Stimulated activated naive B cell treated with anti-CD40 and anti-IgM and Interleukin-4, amounts not matched to agents 10 μg/mL and 1 μg/mL and 100 μg/mL, for 72 hours (primary cell): ENCODE measurements at places on chromosomes 5 and 9.

GRCh38 chr5:125180231-125180829 lies 433.9 kb upstream of the ZNF608 start:
- no peak for DNase-seq

DNA sequence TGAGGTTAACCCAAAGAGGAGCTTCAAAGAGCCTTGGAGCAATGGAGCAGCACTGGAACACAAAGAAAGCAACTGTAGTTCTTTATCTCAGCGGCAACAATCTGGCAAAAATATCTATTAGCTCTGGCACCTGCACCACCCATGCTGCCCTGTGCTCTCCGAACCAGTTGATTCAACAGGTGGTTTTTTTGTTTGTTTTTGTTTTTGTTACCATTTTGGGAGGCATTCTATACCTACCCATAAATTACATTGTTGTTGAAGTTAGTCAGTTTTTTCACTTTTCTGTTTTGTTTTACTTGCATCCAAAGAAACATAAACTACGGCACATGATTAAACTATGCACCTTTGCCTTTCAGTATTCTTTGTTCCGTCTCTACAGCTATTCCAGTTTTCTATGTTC lies 16.2 kb downstream of the ESM1 start:
- no peak for DNase-seq

- DNase-seq, result no peak
Measured at GRCh38 chr9:74771672-74772071, 116.0 kb downstream of the TRPM6 start.

GRCh38 chr9:36548454-36548853 lies 24.2 kb upstream of the MELK start:
- no peak for DNase-seq

DNA sequence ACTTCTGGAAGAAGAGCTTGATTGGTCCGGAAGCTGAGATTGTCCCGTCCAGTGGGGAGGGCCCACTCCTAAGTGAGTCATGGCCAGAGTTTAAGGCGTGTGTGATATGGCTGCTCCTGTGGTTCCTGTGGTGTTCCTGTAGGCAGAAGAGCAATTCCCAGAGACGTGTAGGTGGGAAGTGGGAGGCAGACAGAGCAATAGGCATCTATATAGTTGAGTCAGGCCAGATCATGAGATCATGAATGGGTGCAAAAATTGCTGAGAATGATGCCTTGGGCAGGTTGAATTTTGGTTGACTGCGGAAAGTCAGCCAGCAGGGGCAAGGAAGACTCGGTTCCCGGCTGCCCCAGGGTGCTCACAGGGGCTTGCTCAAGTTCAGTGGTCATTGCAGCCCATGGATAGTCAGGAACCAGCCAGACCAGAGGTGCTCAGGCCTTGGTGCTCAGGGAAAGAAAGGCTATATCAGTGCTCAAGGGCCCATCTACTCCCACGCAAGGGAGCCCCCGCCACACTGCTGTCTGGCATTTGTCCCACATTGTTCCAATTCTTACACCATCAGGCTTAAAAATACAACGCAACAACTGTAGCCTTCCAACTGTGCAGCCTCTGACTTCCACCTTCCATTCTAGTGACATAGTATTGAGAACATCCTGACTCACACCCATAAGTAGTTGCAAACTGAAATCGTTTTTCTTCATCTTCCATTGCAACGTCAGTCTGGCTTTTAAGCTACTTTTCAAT lies 21.0 kb upstream of the GSN start:
- DNase-seq, result no peak

DNA sequence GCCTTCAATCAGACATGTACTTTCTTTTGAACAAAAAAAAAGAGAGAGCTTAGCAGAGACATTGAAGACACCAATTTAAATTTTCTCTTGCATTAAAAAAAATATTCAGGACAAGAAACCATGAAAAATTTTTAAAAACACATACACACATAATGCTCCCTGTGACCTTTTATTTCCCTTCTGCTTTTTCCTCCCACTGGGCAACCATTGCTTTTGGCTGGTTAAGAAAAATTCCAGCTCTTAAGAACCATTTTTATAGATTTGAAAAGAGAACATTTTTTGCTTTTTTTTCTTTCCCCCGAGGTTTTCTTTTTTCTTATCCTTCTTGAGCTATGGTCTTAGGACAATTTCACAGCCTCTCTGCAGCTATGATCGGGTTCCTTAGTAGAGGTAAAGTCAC lies 6.1 kb upstream of the HMHB1 start:
- DNase-seq, result no peak

DNA sequence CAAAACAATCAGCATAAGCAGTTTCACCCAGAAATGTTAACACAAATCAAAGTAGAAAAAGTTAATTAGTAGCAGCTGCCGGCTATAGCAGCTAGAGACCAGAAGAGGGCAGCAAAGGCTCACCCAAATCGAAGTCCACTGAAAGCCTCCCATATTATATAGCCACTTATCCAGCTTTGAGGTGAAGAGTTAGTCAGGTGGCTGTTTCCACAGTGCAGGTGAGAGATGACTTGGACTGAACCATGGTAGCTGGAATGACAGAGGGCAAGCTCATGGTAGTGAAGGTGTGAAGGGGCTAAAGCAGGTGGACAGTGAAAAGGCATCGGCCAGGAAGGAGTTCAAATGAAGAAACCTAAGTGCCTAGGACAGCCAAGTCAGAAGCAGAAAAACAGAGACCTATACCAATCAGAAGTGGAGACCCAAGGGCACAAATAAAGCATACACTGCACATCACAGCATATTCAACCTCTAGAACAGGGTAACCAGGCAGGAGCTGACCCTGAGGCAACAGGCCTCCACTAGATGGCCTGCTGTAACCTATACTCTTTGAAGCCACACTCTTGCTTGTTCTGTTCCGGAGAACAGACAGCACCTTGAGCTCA lies 7.2 kb upstream of the RNF38 start:
- DNase-seq, result peak; percentile 18

- DNase-seq, result no peak
Measured at GRCh38 chr5:148973455-148973854, 89.4 kb downstream of the SH3TC2 start.

GRCh38 chr5:98497418-98497817 lies 276.0 kb upstream of the RGMB start:
- DNase-seq, result no peak

- DNase-seq, result peak; percentile 67
Measured at GRCh38 chr5:139710319-139711066, 62.3 kb downstream of the CXXC5 start.
